ENCODE measurements at places on chromosomes 2 and 18.
A peak's percentile ranks its signal among the peaks of the same experiment; 100 is the strongest.

DNA sequence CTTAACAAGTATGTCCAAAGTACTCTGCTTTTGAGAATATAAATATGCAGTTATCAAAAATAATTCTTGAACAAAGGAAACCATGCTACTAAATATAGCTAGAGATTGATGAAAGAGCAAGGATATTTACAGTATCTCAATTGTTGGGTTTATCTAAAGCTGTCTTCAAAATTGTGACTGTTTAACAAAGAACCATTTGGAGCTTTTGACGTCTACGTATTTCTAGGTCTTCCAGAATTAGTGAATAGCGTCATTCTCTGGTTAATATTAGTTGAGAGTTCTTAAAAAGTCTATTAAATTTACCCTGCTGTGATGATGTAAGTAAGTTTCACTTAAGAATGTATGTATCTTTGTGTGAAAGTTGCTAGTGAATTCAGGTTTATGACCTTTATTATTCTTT lies 223.1 kb upstream of the SIX3 start:
- no peak for DNase-seq

GRCh38 chr2:157329524-157329923 lies 3.9 kb upstream of the ERMN start:
- DNase-seq, result no peak

GRCh38 chr2:189896809-189897208 lies 112.6 kb downstream of the PMS1 start:
- no peak for DNase-seq

GRCh38 chr18:74944676-74945075 lies 264.3 kb downstream of the PTGR3 start:
- DNase-seq, result no peak

DNA sequence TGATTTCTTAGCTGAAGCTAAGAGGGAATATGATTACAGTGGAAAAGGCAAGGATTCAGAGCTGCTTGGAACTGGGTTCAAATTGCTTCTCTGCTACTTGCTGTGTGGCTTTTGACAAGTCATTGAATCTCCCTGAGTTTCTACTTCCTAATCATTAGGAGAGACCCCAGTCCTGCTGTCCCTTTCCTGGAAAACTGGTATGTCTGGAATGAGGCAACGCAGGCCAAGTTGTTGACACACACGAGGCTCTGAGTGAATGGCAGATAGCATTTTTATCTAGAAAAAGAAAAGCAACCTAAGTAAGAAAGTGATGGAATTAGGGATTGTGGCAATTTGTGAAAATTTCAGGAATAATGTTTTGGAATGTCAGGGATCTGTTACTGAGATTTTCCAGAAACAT lies 123.6 kb downstream of the LPIN1 start:
- no peak for DNase-seq

GRCh38 chr2:8234757-8235374 lies 447.0 kb upstream of the ID2 start:
- DNase-seq, result no peak

- no peak for DNase-seq
Measured at GRCh38 chr18:56433919-56434318, 204.5 kb downstream of the TXNL1 start.

GRCh38 chr2:134173338-134174016 lies 80.4 kb upstream of the MGAT5 start:
- DNase-seq, result no peak

DNA sequence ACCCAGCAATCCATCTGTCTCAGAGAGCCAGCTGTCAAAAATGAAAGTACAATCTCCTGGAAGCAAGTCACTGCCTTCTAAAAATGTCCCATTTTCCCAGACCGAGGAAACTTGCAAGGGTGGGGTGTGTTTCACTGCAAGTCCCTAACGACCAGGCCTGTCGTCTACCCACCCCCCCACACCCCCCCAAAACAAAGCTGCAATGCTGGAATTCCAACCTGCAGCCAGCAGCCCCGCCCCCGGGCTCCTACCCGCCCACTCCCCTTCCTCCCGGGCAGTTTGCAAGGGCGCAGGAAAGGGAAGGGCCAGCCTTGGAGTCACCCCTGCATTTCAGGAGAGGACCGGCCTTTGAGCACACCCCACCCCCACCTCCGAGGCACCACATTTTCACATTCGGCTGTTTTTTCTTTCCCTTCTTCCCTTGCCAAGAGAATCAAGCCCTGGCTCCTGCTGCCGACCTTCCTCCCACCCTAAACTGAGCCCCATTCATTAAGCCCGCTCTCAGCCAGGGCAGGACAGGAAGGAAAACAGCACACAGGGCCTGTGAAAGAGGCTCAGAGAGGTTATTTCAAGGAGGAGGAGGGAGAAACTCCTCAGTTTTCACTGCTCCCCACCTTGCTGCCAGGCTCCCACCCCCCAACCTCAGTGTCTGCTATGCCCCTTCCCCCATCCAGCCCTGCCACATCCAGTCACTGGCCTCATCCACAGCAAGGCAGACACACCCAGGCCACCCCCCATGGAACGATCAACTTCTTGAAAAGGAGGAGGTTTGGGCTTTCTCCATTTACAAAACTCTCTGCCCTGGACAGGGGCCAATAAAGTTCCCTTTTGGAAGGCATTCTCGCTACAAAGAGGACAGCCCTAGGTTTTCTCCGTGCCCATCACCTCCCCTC lies 11.3 kb downstream of the SMAD7 start:
- no peak for DNase-seq

DNA sequence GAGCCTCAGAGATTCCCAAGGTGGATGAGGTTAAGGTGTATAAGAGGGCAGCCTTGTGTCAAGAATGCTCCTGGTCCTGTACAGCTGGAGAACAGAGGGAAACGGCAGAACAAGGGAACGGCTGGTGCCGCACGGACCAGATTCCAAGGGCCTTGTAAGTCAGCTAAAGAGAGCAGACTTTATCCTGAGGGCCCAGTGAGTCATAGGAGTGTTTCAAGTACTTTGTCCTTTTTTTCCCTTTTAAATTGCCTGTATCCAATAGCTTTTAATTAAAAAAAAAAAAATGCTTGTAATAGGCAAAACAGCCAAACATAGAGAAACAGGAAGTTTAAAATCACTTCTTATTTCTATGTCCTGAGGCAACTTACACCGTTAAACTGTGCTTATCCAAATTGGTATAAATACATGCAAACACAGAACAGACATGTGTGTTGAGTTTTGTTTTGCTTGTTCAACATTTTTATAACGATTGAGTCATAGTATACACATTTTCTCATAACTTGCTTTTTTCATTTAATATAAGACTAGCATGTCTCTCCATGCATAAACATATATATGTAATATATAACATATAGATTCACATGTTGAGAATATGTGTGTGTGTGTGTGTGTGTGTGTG lies 42.1 kb upstream of the EVA1A start:
- peak; percentile 72 for DNase-seq

GRCh38 chr2:132949108-132949507 lies 279.1 kb upstream of the LYPD1 start:
- DNase-seq, result no peak

DNA sequence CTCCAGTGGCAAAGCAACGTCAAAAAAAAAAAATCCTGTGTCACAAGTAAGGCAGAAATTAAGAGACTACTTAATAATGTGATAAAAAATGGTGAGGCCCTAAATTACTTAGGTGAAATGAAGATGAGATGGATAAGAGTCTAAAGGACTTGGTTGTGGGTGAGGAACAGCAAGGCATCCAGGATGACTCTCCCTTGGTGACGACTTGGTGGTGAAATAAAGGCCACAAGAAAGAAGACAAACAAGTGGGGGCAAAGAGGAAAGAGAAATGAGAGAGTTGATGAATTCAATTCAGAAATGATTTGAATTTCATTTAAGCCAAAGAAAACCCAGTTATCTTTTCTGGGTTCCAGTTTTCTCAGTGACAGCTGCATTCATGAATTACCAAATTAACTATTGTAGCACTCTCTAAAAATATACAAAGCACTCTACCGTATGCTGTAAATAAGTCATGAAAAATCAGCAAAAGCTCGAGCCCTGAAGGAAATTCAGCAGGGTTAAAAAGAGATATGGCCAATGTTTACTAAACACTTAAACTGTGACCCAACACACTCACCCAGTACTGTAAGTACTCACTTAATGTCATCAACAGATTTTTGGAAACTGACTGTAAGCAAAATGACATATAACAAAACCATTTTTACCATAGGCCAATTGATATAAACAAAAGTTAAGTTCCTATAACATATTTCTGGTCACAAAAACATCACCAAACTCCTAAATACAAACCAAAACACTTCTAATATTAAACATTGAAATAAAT lies 1.4 kb downstream of the METTL8 start:
- DNase-seq, result no peak

GRCh38 chr2:8234253-8234652 lies 447.6 kb upstream of the ID2 start:
- DNase-seq, result no peak

DNA sequence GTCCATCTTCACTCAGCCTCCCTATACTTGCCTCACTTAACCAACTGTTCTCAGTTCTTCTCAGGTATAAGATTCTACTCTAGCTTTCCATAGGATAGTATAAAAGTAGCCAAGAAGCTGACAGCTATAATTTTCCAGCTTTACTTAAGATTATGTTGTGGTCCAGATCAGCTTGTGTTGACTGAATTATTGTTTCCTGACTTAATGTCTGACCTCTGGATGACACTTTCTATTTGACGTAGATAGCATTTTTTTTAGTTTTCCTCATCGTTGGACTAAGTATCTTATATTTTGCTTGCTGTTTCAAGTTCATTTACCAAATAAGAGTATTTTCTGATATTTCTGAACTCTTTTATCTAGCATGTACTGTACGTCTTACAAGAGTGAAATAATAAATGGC lies 1272.5 kb upstream of the CDH2 start:
- DNase-seq, result no peak

- no peak for DNase-seq
Measured at GRCh38 chr2:158665536-158666302, 129.4 kb upstream of the DAPL1 start.

DNA sequence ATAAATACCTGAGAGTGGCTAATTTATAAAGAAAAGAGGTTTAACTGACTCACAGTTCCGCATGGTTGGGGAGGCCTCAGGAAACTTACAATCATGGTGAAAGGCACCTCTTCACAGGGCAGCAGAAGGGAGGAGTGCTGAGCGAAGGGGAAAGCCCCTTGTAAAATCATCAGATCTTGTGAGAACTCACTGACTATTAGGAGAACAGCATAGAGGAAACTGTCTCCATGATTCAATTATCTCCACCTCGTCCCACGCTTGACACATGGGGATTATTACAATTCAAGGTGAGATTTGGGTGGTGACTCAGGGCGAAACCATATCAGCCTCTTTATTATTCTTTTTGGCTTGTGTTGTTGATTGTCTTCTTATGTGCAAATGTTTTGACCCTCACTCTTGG lies 76.2 kb downstream of the WDR7 start:
- no peak for DNase-seq

GRCh38 chr2:119637371-119637770 lies 41.6 kb upstream of the TMEM177 start:
- no peak for DNase-seq

DNA sequence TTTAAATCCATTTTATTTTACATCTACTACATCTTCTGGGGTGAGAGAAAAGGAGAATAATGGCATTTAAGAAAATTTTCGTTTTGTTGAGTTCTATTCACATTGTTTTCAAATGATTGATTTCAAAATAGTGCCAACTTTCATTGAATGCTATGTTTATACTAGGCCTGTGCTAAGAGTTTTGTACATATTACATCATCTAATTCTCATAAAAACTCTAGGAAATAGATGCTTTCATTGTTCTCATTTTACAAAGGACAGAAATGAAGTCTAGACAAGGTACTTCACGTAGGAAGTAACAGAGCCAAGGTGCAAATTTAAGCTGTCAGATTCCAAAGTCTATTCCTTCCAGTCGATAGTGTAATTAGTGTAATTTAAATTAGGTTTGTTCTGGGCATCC lies 402.8 kb upstream of the UBE2E3 start:
- DNase-seq, result no peak

DNA sequence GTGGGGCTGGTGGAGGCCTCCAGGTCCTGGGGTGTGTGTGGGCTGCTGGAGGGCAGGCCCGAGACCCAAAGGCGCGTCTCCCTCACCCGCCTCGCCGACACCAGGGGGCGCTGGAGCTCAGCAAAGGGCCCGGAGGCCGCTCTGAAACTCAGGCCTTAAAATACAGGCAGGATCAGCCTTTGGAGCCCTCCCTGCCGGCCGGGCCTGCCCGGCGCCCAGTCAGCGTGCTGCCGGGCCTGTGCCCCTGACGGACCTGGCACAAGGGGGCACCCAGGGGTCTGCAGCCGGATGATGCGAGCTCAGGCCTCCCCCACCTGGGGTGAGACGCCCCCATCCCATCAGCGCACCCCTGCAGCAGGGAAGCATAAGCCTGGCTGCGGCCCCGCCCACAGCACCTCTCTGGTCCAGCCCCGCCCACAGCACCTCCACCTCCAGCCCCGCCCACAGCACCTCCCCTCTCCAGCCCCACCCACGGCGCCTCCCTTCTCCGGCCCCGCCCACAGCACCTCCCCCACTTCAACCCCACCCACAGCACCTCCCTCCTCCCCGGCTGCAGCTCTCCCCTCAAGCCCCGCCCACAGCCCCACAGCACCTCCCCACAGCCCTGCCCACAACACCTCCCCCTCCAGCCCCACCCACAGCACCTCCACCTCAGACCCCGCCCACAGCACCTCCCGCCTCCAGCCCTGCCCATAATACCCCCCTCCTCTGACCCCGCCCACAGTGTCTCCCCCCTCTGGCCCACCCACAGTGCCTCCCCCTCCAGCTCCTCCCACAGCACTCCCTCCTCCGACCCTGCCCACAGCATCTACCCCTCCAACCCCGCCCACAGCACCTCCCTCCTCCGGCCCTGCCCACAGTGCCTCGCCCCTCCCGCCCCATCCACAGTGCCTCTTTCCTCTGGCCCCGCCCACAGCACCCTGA lies 92.8 kb upstream of the OTOS start:
- DNase-seq, result no peak

Data from GM04503 (cell line).